ENCODE measurements at places on chromosomes 7 and 10.
A peak's percentile ranks its signal among the peaks of the same experiment; 100 is the strongest.

GRCh38 chr10:7855205-7855604 is 36.9 kb downstream of the TAF3 start:
- DNase-seq: no peak

DNA sequence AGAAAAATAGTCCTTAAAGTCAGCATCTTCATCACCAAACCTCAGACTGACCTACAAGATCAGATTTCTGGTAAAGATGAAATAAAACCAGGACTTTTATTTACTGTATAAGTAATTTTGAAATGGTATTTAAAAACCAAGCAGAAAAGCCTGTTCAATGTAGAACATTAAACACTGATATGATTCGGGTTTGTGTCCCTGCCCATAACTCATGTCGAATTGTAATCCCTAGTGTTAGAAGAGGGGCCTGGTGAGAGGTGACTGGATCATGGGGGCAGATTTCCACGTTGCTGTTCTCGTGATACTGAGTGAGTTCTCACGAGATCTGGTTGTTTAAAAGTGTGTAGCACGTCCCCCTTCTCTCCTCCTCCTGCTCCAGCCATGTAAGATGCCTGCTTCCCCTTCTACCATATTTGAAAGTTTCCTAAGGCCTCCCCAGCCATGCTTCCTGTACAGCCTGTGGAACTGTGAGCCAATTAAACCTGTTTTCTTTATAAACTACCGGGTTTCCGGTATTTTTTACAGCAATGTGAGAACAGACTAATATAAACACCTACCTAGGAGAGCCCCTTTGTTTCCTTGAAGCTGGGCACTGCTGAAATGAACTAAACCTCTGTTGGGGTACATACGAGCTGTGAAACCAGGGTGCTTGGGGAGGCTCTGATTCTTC is 120.1 kb downstream of the KMT2E start:
- DNase-seq: no peak

DNA sequence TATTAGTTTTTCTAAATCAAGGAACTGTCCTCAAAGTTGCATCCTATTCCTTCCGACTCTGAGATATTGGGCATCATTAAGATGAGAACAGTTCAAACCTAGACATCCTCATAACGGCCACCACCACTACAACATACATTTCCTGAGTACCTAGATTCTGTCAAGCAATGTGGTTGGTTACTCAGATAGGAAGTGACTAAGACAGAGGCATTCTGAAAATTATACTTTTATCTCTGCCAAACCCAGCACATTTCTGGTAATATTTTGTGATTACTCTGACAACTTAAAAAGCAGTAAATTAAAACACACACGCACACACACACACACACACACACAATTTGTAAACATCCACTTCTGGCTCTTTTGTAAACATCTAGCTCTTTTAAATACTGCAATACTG is 291.2 kb upstream of the MEOX2 start:
- no peak for DNase-seq

DNA sequence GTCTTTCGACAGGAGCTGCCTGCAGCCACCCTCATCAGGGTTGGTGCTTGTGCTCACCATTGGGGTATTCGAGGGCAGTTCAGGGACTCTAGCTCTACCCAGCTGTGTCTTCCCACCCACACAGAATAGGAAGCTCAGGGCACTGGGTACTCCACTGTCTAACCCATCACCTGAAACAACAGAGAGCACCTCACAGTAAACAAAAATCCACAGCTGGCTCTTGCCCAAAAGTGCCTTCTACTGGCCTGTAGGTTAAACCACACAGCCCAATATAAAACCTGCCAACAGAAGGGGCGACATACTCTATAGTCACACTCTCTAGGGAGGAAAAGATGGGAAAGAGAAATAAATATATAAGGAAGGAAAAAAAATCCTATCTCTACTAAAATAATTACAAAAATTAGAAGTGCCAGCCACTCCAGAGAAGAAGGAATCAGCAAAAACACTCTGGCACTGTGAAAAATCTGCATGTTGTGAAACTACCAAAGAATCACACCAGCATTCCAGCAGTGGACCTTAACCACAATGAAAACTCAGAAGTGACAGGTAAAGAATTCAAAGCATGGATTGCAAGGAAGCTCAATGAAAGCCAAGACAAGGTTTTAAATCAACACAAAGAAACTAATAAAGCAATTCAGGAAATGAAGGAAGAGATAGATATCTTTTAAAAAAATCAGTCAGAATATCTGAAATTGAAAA is 110.0 kb downstream of the HGF start:
- no peak for DNase-seq

DNA sequence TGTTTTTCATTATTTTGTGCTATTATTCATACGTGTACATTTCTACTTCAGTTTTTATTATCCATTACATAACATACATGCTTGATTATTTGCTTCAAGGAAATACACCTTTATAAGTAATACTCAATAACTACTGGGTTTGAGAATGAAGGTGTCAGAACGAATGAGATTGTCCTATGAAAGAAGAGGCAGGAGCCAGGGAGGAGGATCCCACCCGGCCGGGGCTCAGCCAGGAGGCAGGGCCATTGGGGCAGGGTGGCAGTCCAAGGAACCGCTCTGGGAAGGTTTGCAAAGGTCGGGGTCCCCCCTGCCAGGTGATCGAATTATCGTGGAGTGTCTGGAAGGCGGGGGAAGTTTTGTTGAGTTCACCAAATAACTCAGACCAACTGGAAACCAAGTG is 9.1 kb downstream of the TRIM56 start:
- no peak for DNase-seq

DNA sequence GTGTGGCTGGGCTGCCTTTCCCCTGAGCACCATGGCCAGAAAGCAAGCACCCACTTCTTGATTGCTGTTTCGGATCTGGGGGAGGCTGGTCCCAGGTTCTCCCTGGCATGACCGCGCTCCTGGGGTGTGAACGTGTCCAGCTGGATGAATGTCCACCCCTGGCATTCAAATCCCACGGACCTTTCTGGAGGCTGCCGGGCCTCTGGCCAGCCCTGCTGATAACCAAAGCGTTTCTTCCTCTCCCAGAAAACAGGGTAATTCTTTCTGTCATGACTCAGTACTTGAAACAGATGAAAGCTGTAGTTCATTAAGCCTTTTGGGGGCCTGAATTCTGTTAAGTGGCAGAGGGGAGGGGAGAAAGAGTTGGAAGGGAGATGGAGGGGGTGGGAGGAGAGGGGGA is 73.1 kb upstream of the SAMD8 start:
- no peak for DNase-seq

DNA sequence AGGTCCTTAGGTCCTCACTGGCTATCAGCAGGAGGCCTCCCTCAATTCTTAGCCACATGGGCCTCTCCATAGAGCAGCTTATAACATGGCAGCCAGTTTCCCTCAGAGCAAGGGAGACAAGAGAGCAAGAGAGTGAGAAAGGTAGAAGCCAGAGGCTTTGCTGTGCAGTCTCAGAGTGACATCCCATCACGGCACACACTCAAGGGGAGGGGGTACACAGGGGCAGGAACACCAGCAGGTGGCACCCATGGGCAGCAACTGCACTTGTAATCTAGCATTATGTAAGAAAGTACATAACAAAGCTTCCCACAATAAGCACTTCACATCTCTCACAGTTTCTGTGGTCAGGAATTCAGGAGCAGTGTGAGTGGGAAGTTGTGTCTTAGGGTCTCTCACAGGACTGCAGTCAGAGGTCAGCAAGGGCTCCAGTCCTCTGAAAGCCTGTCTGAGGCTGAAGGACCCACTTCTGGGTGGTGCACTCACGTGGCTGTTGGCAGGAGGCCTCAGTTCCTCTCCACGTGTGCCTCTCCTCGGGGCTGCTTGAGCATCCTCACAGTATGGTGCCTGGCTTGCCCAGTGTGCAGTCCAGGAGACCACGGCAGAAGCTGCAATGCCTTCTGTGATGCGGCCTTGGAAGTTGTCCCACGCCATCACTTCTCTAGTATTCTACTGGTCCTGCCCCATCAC is 159.4 kb downstream of the OAT start:
- no peak for DNase-seq

- peak; percentile 52 for DNase-seq
These were observed 21.3 kb upstream of the KCNK18 start for GRCh38 chr10:117175901-117176534.

DNA sequence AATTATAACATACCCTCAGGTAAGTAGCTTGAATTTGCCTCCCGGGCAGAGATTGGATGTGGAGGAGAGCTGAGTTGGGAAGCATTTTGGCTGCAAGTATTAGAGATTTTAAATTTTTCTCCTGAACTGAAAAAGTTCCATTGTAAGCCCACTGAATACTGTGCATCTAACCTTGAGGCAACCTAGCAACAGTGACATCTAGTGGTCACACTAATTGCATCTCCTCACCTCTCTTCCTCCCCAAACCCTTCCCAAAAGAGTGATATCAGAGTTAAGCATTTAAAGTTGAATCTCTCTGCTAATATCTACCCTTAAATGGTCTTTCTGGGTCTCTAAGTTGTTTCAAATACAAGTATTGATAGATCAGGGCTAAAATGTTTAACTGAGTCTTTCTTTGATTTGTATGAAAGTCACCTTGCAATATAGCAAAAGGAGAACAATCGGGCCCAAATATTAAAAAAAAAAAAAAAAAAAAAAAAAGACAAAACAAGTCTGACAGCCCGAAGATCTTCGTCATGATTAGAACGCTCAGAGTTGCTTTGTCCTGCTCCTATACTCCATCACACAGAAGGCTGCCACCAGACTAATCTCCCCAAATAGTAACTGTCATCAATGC is 40.4 kb upstream of the DLX5 start:
- no peak for DNase-seq

GRCh38 chr7:121351682-121352081 is 22.9 kb downstream of the WNT16 start:
- no peak for DNase-seq

Measured in stimulated activated CD8-positive, alpha-beta memory T cell treated with anti-CD3 and anti-CD28 coated beads, Interleukin-7, amount 100 ng/mL, for 4 hours (primary cell).